ENCODE measurements at places on chromosomes 5 and 9. TPM values are rescaled to one million over a fixed set of nuclear protein-coding genes. Genes with fewer than 3 reads are reported as not detected.
A peak's percentile ranks its signal among the peaks of the same experiment; 100 is the strongest.

- no peak for DNase-seq
Measured at GRCh38 chr5:143224672-143225071, 178.8 kb downstream of the NR3C1 start.

GRCh38 chr9:14401911-14402310, 88.0 kb upstream of the NFIB start:
- DNase-seq, result no peak

DNA sequence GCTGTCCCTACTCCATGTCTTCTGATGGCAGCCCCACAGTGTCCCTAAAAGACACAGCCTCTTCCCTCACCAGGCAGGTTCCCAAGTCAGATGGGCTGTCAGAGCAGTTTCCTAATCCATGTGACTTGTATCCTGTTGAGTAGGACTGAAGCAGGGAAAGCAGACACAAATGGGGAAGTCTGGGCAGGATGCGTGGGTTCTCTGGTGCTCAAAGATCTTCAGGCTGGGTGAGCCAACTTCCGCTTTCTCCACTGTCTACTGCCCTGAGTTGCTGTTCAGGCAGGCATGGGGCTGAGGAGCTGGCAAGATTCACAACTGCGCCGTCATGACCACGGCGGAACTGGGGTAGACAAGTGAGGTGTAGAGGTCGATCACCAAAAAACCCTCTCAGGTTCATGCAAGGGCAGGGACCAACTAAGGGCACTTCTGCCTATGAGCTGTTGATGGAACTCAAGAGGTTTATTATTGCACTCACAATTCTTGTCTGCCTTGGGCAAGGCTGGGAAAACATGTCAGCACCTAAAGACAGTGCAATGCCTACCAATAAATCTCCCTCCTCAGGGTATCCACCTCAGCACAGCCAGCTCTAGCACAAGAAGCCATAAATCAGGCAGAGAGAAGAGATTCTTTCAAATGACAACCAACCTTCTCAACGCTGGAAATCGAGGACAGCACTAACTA, 83.4 kb downstream of the RAPGEF1 start:
- no peak for DNase-seq

DNA sequence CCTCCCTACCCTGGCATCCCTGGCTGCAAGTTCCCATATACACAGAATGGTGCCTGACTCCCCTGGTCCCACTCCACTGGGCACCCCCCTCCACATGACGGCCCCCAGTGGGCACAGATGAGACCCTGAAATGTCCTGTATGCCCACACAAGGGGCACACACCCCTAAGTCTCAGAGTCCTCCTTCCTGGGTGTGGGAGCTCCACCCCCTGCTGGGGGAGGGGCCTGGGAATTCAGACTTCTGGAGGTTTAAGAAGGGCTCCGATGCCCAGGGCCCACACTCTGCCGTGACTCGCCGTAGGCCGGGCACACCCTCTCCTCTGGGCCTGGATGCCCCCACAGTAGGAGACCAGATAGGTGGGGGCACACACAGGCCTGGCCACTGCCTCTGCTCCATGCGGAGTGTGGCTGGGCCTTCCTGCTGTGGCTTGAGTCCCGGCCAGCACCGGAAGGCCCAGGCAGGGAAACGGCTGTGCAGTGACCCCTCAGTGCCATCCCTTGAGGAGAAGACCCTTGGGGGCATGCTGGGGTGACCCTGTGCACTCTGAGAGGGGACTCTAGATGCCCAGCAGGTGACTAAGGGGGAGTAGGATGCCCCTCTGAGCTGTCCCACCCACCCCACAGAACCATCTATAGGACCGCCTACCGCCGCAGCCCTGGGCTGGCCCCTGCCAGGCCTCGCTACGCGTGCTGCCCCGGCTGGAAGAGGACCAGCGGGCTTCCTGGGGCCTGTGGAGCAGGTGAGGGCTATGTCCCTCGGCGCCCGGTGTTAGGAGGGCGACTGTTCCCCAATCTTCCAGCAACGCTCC, 6.5 kb downstream of the EGFL7 start:
- no peak for DNase-seq

GRCh38 chr9:38182321-38182720, 113.3 kb upstream of the SHB start:
- no peak for DNase-seq

DNA sequence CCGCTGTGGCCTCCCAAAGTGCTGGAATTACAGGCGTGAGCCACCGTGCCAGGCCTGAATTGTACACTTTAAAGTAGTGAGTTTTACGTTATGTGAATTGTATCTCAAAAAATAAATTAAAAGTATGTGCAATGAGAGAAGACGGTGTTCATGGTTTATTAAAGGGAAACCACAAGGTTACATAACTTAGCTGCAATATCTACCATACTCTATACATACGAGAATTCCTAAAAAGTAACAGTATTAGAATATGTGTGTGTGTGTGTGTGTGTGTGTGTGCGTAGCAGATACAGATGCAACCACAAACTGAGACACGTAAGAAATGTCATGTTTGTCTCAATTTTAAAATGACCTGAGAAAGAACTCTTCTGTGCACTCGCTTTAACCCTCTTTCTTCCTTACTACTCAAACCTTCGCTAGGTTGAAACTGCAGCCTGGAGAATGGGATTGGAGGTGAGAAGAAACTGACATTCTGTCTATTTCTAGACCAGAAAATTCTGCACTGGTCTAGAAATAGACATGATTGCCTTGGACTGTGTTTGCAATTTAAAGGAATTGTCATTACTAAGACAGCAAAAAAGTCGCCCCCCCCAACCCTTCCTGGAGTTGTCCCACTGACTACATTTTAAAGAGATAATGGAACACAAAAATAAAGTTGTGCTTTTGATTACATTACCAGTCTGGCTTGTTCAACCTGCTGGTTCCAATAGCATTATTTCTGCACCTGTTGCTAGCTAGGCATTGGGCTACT, 167.0 kb downstream of the RGS3 start:
- DNase-seq, result no peak

- no peak for DNase-seq
Measured at GRCh38 chr9:13555989-13556500, 276.6 kb upstream of the MPDZ start.

DNA sequence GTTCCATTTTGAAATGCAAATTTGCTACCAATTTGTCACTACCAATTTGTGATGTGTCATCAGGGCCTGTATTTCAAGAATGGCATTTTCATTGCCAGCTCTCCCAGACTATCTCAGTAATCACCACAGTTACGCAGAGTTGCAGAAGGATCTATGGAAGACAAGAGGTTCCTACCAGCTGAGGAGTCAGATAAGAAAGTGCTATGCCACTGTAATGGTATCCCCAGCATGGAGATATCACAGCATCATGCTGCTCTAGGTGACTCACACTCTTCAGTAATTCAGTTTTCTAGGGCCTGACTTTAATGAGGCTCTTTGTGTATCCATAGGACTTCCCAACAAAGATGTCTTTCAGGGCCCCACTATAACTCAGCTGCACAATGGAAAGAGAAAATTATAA, 490.3 kb downstream of the ARHGEF28 start:
- no peak for DNase-seq

GRCh38 chr5:137649228-137649935, 86.5 kb downstream of the KLHL3 start:
- DNase-seq, result peak; percentile 15

GRCh38 chr5:34011536-34011935, 3.7 kb upstream of the AMACR start:
- no peak for DNase-seq

GRCh38 chr9:137087409-137087925, 682 bp downstream of the MAN1B1 start:
- DNase-seq, result no peak

DNA sequence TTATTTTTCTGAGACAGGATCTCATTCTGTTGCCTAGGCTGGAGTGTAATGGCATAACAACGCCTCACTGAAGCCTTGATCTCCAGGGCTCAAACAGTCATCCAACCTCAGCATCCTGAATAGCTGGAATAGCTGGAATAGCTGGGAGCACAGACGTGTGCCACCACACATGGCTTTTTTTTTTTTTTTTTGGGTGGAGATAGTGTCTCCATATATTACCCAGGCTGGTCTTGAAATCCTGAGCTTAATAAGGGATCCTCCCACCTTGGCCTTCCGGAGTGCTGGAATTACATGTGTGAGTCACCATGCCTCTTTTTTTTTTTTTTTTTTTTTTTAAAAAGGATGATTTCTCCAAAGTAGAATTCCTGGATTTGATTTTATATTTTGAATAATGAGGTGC, 60.7 kb downstream of the NSD1 start:
- peak; percentile 96 for DNase-seq

DNA sequence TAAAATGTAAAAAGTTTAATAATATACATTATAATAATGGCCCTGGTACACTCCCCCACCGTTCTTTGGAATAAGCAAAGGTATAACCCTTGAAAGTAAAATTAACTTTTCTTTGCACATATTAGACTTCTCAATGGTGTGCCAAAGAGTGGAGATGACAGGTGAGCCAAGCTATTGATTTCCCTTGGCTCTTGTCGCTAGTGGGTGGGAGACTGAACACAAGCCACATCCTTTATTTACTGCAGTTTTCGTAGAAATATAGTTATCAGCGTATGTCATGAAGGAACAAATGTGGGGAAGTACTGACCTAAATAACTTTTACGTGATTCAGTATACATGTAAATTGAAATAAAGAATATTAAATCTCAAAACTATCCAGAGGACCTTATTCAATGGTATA, 549.3 kb downstream of the RAB3C start:
- DNase-seq, result no peak

DNA sequence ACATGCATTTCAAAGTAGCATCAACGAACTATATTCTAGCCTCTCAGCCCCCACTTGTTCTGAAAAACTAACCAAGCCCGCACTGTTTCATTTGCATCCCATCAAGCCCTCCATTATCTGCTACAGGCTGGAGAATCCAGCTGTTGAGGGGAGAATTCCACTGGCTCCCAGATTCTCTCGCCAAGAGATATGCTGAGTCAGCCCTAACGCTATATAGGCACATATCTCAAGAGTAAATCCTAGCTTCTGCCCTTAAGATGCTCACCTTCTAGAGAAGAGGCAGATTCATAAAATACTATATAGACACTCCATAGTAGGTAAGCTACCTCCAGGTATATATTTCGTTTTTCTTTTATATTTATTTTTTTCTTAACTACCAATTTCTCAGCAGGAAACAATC, 266.4 kb upstream of the TARS1 start:
- no peak for DNase-seq

- DNase-seq, result no peak
Measured at GRCh38 chr5:132003170-132003744, 8.2 kb downstream of the ACSL6 start.

DNA sequence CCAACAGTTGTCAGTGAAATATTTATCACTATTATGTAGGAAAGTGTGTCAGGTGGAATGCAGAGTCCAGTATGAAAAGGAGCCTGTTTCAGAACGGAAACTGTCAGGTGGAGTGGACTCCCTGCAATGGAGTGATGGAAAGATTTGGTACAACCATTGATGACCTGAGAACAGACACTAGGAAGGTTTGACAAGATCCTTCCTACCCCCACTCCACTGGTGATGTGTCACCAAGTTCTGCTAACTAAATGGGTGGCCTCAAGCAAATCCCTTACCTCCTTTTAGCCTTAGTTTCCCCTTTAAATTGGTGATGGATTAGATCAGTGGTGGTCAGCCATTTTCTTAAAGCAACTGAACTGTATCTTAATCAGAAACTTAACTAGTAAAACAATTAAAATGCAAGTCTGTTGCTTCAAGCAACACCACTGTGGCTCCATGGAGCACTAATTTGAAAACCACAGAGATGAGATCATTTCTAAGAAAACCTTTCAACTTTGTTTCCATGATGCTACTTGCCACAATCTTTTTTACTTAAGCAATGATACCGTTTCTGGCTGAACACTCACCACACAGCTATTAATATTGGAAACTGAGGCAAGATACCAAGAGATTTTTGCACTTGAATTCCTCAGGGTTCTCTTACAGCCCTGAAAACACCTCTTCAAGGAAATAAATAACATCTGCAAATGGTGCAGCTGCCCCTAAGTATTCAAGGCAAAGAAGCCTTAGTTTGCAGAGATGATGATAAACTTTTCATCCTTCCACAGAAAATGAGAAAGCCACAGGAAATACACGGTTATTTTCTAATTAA, 140.6 kb downstream of the ERCC6L2 start:
- DNase-seq, result no peak

The FSTL4 gene
- not detected for total RNA-seq

The CACNA1B gene
- total RNA-seq, result not detected

The FAM221B gene
- not detected for total RNA-seq
